NCI-H187 treated with DMSO at 0.1 percent for 48 hours (cell line): ENCODE measurements at places on chromosomes 7 and 10.

DNA sequence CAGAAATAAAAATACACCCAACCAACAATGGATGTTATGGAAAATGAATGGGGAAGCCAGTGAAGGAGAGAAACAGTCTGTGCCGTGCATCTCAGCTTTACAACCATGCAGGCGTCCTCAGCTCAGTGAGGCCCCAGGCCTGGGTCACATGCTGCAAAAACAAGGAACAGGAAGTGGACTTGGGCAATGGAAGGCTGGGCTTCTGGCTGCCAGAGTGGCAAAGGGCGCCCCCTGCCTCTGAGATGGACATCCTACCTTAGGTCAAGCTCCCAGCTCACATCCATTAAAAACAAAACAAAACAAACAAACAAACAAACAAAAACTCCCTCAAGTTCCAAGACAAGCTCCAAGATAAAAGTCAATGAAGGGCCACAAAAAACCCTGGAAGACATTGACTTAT is 54.7 kb upstream of the AFAP1L2 start:
- no peak for DNase-seq

DNA sequence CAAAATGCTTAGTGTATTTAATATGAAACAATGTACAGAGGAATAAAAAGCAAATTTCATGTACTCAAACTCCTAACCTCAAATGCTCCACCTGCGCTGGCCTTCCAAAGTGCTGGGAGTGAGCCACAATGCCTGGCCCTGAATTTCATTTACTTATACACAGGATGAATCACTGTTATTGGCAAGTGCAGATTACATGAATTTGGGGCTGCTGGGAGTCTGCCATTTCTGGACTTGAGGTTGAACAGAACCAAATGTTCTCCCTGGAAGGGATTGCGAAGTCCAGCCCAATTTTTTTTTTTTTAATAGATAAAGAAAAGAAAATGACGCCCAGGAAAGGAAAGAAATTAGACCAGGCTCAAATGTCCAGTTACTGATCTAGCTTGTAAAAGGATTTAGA is 6.8 kb upstream of the CSTF2T start:
- no peak for DNase-seq

GRCh38 chr7:112001091-112001826 is 204.9 kb downstream of the DOCK4 start:
- DNase-seq, result no peak

GRCh38 chr7:20799566-20800366 is 13.1 kb upstream of the SP8 start:
- DNase-seq, result no peak

DNA sequence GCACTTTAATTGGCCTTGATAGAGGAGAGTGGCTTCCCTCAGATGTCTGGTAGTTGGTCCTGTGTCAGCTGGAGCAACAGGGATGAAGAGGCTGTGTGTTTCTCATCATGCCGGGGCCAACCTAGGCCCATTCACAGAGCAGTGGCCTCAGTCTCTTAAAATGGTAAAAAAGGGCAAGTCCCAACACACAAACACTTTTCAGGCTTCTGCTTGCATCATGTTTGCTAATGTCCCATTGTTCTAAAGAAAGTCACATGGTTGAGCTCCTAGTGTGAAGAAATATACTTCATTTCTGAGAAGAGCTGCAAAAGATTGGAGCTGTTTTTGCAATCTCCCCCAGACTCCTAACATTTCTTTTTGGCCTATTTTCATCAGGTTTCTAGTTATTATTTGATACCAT is 40.6 kb upstream of the RBAK start:
- no peak for DNase-seq

DNA sequence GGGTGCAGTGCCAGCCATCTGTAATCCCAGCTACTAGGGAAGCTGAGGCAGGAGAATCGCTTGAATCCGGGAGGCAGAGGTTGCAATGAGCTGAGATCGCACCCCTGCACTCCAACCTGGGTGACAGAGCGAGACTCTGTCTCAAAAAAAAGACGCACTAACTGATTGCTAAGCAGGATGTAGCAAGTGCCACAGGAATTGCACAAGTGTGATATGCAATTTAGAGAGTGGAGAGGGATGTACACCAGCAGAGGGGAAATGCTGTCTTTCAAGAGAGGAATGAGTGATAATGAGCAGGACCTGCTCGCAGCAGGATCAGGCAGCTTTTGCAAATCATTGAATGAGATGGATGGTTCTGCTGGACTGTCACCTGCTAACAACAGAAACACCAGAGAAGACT is 13.3 kb upstream of the SLC16A12 start:
- DNase-seq, result no peak

DNA sequence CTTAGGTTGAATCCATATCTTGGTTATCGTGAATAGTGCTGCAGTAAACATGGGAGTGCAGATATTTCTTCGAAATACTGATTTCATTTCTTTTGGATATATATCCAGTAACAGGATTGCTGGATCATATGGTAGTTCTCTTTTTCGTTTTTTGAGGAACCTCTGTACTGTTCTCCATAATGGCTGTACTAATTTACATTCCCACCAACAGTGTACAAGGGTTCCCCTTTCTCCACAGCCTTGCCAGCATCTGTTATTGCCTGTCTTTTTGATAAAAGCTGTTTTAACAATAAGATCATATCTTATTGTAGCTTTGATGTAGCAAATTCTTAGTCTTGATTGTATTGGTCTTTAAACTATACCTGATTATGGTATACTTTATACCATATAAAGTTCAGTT is 45.3 kb downstream of the ZNRF2 start:
- no peak for DNase-seq

DNA sequence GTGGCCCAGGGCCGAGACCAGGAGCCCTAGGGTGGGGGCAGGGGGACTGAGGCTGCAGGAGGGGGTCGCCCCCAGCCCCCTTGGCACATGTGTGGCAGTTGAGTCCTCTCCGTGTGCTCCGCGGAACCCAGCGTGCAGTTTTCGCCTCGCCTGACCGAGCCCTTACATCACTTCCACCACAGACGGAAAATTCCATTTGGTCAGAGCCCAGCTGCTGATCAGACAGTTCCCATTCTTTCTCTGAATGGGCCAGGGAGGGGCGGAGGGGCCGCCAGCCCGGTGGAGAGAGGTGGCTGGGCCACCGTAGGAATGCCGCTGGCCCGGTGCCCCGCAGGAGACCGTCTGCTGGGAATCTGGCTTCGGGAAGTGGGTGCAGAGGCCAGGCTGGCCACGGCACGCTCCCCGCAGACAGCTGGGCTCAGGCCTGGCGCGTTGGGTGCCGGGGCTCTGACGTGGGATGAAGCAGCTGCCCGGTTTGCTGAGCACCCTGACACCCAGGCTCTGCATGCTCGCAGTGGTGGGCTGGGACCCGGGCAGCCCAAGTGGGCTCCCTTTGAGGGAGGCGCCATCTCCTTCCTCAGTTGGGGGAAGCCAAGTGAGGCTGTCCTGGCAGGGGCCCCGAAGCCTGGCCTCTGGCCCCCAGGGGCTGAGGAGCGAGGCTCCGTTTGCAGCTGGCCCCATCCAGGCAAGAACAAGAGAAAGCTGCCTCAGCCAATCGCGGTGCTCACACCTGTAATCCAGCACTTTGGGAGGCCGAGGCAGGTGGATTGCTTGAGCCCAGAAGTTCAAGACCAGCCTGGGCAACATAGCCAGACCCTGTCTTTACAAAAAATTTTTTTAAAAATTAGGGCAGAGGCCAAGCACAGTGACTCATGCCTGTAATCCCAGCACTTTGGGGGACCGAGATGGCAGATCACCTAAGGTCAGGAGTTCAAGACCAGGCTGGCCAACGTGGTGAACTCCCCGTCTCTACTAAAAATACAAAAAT is 9.9 kb downstream of the TTYH3 start:
- DNase-seq, result no peak
